Activated naive CD4-positive, alpha-beta T cell treated with anti-CD3 and anti-CD28 coated beads, Interleukin-2, amount 50 U/mL, for 72 hours (primary cell): ENCODE measurements at places on chromosomes 11 and 22.
A peak's percentile ranks its signal among the peaks of the same experiment; 100 is the strongest.

DNA sequence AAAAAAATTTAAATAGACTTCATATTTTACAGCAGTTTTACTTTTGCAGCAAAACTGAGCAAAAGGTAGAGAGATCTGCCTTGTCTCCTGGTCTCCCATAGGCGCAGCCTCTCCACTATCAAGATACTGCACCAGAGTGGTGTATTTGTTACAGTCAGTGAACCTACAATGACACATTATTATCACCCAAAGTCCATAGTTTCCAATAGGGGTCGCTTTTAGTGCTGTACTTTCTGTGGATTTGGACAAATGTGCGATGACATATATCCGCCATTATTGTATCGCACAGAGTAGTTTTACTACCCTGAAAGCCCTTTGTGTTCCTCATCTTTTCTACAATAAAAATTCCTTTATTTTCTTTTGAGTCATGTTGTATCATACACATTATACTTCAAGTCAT lies 153.2 kb upstream of the CCDC179 start:
- no peak for DNase-seq

- no peak for DNase-seq
These were observed 81.6 kb upstream of the SUSD2 start for GRCh38 chr22:24099666-24100065.

DNA sequence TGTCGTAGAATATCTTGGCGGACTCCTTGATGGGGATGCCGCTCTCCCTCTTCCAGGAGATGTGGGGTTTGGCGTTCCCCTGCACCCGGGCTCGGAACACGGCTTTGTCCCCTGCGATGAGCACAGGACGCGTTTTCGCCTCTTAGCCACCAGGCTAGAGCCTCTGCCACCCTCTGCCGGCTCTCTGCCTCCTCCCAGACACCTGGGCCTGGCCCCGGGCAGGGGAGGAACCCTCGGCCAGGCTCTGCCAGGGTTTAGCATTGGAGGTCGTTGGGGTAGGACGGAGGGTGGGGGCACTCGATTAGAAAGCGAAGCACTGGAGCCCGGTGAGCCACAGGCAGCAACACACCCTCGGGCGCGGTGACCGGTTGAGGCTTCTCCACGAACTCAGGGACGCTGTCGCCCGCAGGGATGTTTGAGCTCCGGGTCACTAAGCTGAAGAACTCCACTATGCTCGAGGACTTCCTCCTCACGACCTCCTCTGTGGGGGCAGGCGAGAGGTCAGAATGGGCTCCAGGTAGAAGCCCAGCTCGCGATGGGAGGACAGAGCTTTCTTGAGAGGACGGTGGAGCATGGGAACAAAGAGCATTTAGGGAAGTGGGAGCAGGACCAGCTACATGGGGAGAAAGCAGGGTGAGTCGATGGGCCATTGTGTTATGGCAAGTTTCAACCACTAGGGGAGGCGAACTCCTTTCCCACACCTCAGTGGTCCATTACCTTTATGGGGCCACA lies 4.3 kb downstream of the IGSF22 start:
- peak; percentile 63 for DNase-seq

- no peak for DNase-seq
These were observed 435.0 kb upstream of the CADM1 start for GRCh38 chr11:115939104-115939730.

- no peak for DNase-seq
These were observed 632.8 kb upstream of the RAG2 start for GRCh38 chr11:37230865-37231264.

DNA sequence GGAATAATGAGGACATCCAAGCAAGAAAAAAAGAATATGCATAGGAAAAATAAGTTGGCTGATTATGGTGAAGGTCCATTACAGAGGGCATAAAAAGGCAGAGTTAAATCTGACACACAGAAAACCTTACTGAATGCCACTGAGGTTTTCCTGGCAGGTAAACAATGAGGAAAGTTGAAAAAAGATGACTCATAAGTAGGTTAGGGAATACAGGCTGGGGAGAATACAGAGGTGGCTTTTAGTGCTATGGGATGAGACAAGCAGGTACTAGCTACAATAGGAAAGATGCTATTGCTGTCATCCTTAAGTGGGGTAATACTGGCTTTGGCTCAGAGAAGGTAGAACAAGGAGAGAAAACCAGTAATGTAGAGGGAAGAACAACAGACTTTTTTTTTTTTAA lies 44.7 kb downstream of the CSTF3 start:
- no peak for DNase-seq
